ENCODE measurements at places on chromosomes 13 and 19. TPM values are rescaled to one million over a fixed set of nuclear protein-coding genes. Genes with fewer than 3 reads are reported as not detected.

GRCh38 chr13:106468744-106469590 lies 66.5 kb downstream of the EFNB2 start:
- H3K27me3 ChIP-seq: no peaks in the 10 kb centered on the region
- H3K4me3 ChIP-seq: no peak overlapping the region
- H3K27ac ChIP-seq: no peak overlapping the region
- no peak for DNase-seq

- no peak for DNase-seq
- H3K27ac ChIP-seq: no peak overlapping the region
- no peaks in the 10 kb centered on the region for H3K36me3 ChIP-seq
- H3K4me3 ChIP-seq: no peak overlapping the region
- no peaks in the 10 kb centered on the region for H3K4me1 ChIP-seq
- H3K27me3 ChIP-seq: no peaks in the 10 kb centered on the region
Measured at GRCh38 chr19:2558543-2558942, 82.6 kb downstream of the GADD45B start.

DNA sequence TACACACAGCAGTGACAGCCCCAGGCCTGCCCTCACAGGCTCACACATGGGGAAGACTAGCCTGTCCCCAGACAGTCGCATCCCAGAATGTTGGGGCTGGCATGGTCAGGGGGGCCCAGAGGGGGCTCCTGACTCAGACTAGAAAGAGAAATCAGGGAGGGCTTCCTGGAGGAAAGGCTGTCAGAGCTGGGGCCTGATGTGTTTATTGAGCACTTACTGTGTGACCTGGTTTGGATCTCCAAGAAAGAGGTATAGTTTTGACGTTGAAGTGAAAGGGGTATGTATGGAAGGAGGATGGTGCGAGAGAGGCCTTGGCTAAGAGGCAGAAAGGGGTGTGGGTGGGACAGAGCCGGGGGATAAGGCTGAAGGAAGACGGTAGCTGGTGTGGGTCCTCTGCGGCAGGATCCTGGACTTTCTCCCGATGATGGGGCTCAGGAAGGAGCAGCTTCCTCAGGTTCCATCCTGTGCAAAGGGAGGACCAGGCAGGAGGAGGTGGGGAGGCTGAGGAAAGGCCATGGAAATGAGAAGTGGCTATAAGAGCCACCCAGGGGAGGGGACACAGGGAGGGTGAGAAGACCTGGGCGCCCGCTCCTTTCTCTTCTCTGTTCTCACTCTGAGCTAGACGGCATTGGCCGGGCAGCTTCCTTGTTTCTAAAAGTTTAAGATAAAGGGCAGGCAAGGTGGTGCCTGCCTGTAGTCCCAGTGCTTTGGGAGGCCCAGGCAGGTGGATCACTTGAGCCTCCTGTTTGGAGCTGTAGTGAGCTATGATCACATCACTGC lies 16.1 kb upstream of the BCL3 start:
- H3K4me3 ChIP-seq: no peak overlapping the region
- H3K36me3 ChIP-seq: no peaks in the 10 kb centered on the region
- H3K27me3 ChIP-seq: no peaks in the 10 kb centered on the region
- no peak for DNase-seq
- no peak overlapping the region for H3K27ac ChIP-seq
- no peaks in the 10 kb centered on the region for H3K4me1 ChIP-seq

GRCh38 chr19:55494172-55494761 lies 6.0 kb downstream of the SSC5D start:
- DNase-seq: peak; percentile 76
- no peaks in the 10 kb centered on the region for H3K36me3 ChIP-seq
- peaks cover 29% of the 10 kb centered on the region for H3K4me1 ChIP-seq
- peaks cover 25% of the 10 kb centered on the region for H3K27me3 ChIP-seq
- peak overlapping the region; percentile 44 for H3K4me3 ChIP-seq

DNA sequence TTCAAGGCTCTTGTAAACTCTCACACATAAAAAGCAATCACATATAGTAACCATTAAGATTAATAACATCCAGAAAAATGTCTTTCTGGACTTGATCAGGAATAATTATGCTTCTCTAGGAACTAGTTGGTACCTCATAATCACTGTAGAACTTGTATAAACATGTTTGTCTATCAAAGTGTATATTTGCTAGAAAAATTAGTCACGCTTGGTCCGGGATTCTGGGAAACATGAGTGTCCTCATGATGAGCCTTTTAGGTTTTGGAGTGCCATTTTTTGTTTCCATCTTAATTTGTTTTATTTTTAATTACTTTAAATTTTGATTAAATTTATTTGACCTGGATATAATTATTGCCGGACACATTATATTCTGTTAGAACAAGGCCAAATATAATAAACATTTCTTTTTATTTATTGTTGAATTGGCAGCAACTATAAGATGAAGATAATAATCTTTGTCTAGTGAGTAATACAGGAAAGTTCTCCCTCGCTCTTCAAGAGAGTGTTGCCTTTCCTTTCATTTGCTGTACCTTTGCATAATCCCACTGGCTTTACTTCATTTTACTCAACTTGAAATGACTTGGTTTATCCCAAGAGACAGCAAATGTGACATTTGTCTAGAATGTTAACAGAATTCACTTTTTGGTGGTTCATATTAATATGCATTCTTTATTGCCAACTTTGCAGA lies 207.0 kb downstream of the NALCN start:
- no peaks in the 10 kb centered on the region for H3K27me3 ChIP-seq
- H3K4me3 ChIP-seq: no peak overlapping the region
- no peak overlapping the region for H3K27ac ChIP-seq
- no peak for DNase-seq

ZNF527 gene
- 4.3 TPM for total RNA-seq

ZNF878 gene
- 0.25 TPM for total RNA-seq

PPM1N gene
- not detected for total RNA-seq

CEACAM4 gene
- not detected for total RNA-seq

RLN3 gene
- not detected for total RNA-seq

SH3GL1 gene
- 33.4 TPM for total RNA-seq
